GDM1 (cell line): ENCODE measurements at places on chromosomes 3 and 15.

DNA sequence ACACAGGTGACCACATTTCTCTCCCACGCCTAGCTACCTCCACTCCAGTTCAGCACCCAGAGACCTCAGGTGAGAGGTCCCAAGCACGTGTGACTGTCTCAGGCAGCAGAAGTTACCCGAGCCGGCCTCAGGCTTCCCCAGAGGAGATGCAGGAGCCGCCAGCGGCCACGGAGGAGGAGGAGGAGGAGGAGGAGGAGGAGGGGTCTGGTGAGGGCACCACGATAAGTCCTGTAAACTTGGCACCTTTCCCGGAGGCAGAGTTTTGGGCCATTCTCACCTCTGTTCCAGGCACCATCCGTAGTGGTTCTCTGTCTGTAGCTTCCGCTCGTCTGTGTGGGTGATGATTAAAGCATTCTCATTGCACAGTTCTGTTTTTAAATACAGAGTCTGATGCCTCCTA lies 56.1 kb downstream of the CCK start:
- DNase-seq: no peak

DNA sequence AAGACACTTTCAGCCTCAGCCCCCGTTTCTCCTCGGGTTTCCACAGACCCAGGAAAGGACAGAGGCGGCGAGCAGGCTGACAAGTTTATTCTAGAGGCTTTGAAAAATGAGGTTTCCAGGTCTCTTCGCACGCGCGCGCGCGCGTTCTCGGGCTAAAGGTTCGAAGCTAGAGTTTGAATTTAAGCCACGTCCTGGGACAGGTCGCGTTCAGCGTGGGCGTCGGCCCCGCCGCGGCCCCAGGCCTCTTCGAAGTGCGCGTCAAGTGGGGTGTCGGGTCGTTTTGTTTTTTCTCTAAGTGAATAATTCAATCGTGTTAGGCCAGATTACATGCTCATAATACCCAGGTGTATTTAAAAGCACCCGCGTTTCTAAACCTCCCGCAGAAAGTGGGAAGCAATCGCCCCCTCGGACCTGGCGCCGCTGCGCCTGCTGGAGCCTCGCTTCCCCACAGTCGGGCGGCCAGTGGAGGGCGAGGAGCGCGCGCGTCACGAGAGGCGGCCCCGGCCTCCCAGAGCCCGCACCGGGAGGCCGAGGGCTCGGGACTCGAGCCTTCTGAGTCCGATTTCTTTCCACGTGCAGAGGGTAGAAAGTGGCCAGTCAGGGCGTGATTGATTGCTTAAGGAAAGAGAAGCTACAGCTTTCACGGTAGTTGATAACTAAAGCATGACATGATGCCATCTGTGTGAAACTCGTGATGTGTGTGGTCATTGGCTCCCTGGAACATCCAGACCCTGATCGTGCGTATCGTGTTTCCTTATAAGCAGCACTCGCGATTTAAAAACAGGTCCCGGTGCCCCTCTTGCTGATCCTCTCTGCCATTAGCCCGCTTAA lies 15.8 kb upstream of the SOX2 start:
- no peak for DNase-seq

- no peak for DNase-seq
These were observed 397.9 kb upstream of the GOLIM4 start for GRCh38 chr3:168493412-168494205.

GRCh38 chr3:183318877-183319276 lies 65.8 kb downstream of the B3GNT5 start:
- DNase-seq: no peak

DNA sequence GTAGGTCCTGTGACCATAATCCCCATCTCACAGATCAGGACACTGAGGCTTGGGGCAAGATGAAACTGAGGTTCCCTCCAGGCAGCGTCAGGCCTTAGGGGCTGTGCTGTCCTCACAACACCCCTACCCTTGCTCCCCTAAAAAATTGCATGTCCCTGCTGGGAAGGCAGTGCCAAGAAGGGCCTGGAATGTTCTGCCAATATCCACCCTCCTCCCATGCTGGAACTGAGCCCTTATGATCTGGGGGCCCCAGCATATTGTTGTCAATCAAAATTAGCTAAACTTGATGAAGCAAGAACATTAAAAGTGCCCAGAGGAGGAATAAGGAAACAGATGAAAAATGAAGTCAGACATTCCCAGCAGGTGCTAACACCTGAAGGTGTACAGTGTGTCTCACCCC lies 13.4 kb upstream of the RTP3 start:
- DNase-seq: no peak
